ENCODE measurements at places on chromosomes 7 and 10.

GRCh38 chr7:101553771-101554445 lies 75.2 kb downstream of the MYL10 start:
- no peak for DNase-seq

GRCh38 chr7:93301736-93302135 lies 69.6 kb downstream of the VPS50 start:
- no peak for DNase-seq

- no peak for DNase-seq
These were observed 100.6 kb downstream of the BAMBI start for GRCh38 chr10:28777911-28778310.

DNA sequence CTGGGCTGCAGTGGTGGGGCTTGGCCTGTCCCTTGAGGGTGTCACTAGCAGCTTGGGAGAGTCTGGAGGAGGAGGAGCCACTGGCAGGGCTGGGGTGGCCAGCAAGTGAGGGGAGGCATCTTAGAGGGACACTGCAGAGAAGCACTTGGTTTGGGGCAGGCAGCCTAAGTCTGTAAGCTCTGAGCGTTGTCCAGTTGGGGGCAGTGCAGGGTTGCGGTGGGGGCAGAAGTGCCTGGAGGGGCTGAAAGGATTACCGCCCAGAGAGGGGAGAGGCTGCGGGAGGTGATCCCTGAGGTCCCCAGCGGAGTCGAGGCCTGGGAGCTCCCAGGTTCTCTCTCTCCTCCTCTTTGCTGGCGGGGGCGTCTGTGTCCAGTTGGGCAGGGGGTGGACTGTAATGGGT lies 7.4 kb downstream of the ADCYAP1R1 start:
- DNase-seq: no peak

GRCh38 chr7:157526005-157526912 lies 189.5 kb downstream of the DNAJB6 start:
- DNase-seq: no peak

DNA sequence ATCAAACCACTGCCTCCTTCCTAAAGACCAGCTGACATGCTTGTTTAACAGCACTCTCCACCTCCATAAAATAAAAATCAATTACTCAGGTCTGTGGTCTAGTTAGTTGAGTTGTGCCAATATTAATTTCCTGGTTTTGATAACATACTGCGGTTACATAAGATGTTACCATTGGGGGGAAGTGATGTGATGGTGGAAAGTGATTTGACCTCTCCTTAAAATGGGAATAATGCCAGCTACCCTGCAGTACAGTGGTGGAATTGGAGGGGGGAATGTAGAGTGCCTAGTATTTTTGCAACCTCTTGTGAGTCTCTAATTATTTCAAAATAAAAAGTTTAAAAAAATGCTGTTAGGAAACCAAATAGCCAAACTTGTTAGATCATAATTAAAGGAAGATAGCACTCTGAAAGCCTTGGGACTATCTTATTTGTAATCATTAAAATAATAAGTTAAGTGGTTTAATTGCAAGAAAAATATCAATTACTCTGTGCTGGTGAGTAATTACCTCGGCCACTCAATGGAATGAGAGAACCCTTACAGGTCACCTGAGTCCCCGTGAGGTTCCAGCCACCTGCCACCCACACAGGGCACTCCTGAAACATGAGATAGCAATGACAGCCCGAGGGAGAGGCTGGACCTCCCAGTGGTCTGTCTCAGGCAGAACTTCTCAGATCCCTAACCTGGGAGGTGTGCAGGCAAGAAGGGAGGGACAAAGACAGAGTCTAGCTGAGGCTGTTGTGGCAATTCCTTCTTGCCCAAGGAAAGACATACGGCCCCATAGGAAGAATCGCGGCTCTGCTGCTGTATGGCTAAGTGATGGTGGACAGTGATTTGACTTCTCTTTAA lies 94.1 kb downstream of the SH3PXD2A start:
- no peak for DNase-seq

- no peak for DNase-seq
These were observed 228.5 kb downstream of the TCERG1L start for GRCh38 chr10:131082991-131083481.

- DNase-seq: no peak
These were observed 656.5 kb downstream of the SDK1 start for GRCh38 chr7:3957472-3958108.

DNA sequence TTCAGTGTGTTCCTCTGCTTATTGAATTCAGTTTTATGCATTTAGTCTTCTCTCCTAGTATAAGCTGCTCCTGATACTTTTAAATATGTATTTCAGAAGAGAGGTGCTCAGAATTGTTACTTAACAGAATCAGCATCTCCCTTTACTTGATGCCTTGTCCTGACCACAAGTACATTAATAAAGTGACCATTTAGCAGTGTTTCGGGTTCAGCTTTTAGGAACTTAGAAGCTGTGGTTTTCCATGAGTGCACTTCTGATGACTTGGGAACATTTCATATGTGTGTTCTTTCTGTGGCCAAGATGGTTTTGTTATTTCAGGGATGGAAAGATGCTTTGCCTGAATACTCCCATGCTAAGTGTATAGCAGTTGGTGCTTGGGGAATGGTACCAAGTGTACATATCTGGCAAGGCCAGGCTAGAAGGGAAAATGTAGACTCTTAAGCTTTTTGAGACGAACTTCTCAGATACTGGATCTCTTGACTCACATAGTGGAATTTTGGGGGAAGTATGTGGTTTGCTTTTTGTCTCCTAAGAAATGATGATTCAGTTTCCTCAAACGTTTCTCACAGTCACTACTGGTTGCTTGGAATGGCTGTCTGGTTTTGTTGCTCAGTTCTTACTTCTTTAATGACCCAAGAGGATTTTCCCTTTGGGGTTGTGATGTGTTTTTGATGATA lies 17.2 kb downstream of the SGPL1 start:
- DNase-seq: no peak

DNA sequence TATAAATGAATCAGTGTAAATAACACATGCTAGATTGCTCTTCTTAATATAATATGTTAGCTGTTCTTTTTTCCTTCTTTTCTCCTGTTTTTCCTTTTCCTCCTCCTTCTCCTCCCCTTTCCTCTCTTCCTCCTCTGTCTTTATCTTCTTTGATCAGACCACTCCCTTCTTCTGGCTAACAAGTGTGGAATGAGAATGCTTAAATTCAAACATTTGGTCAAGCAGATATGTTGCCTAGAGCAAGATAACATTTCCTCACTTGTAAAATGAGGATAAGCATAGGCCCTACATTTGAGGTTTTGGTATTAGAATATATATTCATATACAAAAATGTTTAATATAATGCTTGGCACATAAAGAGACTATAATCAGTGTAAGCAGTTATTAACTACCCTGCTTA lies 299.1 kb downstream of the PCDH15 start:
- no peak for DNase-seq

DNA sequence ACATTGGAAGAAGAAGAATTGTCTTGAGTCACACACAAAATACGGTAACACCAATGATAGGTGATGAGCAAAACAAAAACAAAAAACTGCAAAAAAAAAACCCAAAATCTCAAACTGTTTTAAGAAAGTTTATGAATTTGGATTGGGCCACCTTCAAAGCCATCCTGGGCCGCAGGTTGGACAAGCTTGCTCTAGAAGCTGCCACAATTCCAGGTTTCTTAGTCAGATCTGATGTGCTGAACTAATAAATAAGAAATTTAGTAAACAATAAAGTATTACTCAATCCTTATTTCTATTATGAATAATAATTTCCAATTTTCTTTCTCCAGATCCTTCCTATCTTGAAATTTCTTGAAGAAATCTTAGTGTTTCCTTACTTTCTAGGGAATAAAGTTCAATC lies 10.0 kb downstream of the WASL start:
- DNase-seq: no peak

- DNase-seq: peak; percentile 42
These were observed 63.7 kb downstream of the ZNRF2 start for GRCh38 chr7:30348083-30348560.

GRCh38 chr7:32680259-32681173 lies 185.2 kb downstream of the AVL9 start:
- DNase-seq: no peak

- DNase-seq: no peak
These were observed 41.8 kb upstream of the SEMA3A start for GRCh38 chr7:84236398-84236797.

DNA sequence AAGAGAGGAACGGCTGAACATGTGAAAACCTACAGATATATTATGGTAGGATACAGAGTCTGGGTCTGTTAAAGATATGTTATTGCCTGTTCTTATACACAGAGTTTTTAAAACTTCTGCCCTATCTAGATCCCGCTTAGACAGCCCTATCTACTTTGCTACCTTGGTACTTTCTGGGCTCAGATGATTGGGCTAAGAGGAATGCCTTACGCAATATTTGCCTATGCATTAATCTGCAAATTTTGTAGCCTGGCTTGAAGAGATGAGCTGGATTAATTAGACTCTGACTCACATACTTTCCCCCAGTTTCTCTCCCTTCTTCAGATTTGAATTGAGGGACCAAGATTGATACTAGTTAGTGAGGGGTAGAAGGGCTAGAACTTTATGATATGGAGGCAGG lies 33.6 kb upstream of the A1CF start:
- no peak for DNase-seq

GRCh38 chr10:105759669-105760068 lies 1118.6 kb downstream of the SORCS3 start:
- DNase-seq: no peak

DNA sequence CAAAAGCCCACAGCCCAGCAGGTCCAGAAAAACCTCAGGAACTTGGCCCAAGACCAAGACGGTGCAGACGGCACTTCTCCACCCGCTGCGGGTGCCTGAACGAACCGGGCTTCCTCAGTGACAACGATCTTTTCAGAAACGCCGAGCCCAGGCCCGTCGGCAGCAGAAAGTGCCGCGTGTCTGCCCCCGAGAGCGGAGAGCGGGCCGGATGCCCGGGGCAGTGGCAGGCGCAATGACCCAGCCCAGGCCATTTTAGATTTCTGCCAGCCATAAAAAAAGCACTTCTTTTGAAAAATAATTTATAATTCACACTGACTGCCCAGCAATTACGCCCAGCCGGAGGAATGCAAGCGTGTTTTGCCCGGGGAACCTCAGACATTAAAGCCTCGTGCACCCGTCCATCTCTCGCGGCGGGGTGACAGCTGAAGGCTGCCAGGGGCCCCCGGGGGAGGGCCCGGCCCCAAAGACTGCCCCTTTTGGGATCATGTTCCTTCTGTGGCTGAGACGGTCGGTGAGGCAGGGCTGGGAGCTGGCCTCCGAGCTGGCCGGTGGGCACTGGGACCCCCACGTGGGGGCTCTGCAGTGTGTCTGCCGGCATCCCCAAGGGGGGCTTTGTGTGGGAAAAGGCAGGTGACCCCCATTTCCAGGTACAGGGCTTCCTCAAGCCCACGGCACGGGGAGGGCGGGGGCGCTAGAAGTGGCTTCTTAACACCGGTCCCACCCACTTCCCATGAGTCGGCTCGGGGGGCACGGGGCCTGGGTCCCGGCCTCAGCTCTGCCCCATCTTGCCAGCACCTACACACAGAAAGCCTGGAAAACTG lies 71.3 kb upstream of the PDGFA start:
- DNase-seq: no peak

DNA sequence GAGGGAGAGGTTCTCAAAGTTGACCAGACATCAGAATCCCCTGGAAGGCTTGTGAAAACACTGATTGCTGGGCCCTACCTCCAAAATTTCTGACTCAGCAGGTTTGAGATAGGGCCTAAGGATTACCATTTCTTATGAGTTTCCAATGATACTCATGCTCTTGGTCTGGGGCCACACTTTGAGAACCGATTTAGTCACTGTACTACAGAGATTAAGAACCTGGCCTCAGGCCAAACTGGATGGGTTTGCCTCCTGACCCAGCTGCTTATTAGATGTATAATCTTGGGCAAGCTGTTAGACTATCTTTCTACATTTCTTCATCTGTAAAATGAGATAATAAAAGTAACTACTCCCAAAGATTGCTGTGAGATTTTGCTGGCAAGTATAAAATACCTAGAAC lies 77.1 kb upstream of the SCIN start:
- no peak for DNase-seq

GRCh38 chr10:36336315-36336714 lies 694.2 kb upstream of the FZD8 start:
- DNase-seq: no peak

GRCh38 chr7:50229964-50230363 lies 74.6 kb upstream of the IKZF1 start:
- DNase-seq: no peak

- DNase-seq: no peak
These were observed 314.1 kb downstream of the THSD7A start for GRCh38 chr7:11517853-11518252.

DNA sequence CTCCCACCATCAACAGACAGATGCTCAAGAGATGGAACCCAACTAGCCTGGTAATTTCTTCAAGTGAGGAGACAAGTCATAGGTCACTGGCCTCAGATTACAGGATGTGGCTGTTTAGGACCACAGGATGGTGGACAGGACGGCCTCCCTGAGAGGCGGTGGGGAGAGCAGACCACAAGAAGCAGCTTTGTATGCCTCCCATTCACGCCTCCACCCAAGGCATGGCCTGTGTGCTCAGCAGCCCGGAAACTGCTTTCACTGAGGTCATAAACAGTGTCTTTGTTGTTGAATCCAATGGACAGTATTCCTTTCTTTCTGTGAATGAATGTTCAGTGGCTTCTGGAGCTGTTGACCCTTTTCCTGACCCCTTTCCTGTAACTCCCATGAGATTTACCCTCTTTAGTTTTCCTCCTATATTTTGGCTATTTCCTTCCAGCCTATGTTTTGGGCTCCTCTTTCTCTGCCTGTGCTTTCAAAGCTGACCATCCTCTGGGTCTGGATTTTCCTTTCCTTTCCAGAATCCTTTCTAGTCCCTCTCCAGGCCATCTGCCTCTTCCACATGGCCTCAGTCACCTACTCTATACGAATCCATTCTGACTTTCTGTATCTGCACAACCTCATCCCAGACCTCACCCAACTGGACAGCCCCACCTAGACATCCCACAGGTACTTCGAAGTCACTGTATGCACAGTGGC lies 32.4 kb upstream of the INPP5F start:
- no peak for DNase-seq

DNA sequence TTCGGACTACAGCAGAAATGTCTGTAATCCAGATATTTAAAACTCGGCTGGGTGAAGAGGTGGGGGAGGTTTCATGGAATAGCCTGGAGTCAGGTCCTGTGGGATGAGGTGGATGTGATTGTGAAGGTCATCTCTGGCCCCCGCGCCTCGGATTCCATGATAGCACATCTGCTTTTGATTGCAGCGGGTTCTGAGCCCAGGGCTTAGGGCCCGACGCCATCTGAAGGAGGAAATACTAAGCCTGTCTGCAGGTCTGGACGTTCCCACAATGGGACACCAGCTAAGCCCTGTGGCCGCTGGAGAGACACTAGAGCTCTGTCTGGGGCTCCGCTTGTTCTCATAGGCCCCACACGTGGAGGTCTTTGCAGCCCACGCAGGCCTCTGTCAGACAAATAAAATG lies 328.7 kb downstream of the CXCL12 start:
- DNase-seq: no peak

- DNase-seq: no peak
These were observed 239.5 kb upstream of the DKK1 start for GRCh38 chr10:52074505-52075026.

DNA sequence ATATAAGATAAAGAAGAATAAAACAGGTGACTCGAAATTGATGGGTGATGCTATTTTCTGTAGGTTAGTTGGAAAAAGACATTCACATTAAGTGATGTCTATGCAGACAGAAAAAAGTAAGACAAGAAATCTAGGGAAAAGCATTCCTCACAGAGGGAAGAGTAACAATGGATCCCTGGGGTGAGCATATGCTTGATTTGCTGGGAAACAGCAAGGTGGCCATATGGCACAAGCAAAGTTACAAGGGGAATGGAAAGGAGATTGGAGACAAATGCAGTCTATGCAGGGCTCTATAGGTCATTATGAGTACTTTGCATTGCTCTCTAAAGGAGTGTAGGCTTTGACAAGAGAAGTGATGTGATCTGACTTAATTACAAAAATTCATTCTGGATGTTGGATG lies 90.9 kb upstream of the ZNF804B start:
- DNase-seq: no peak
